Vagina (tissue), 2 donors: ENCODE measurements at places on chromosomes 16 and 17.

- DNase-seq = no peak
These were observed 57.9 kb upstream of the CLEC19A start for GRCh38 chr16:19227643-19228042.

DNA sequence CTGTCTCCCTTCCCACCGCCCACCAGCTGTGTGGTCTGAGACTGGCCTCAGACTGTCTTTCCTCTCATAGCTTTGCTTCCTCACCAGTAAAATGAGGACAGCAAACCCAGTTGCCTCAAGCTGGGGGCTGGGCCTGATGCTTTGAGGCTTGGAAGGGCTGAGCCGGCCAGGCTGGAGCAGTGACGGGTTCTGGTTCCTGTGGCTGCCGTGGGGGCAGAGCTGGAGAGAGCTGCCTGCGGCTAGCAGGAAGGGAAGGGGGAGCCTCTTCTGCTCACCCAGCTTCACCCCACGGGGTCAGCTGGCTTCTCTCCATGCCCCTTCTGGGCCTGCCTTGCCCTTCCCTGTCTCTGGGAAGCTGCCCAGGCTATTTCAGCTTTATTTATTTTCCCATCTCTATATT, 23.7 kb downstream of the LASP1 start:
- no peak for DNase-seq

GRCh38 chr16:8286348-8286747, 304.0 kb downstream of the TMEM114 start:
- DNase-seq = no peak

DNA sequence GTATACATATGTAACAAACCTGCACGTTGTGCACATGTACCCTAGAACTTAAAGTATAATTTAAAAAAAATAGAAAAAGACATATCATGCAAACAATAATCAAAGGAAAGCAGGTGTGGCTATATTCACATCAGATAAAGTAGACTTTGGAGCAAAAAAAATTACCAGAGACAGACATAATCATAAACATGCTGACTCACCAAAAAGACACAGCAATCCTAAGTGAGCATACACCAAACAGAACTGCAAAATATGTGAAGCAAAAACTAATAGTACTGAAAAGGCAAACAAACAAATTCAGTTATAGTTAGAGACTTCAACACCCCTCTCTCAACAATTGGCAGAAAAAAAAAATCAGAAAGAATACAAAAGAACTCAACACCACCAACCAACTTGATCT, 29.9 kb downstream of the SHCBP1 start:
- no peak for DNase-seq

- no peak for DNase-seq
These were observed 45.6 kb downstream of the PRMT7 start for GRCh38 chr16:68356249-68356918.

- DNase-seq = no peak
These were observed 354.1 kb downstream of the SOX9 start for GRCh38 chr17:72474719-72475477.

GRCh38 chr16:23905027-23905426, 69.2 kb downstream of the PRKCB start:
- no peak for DNase-seq

DNA sequence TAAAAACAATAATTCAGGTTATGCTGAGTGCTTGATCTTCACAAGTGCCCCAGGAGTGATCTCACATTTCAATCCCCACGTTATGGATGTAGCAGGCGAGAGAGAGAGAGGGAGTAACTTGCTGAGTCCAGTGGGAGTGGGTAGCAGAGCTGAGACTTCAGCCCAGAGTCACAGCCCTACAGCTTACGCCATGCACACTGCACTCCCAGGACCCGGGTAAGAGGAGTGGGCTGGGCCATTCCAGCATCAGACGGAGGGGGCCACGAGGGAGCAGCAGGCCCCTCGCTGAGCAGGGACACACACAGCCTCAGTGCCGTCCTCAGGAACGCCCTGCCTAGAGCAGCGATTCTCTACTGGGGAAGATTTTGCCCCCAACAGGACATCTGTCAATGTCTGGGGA, 9.8 kb upstream of the KIF19 start:
- DNase-seq = no peak

DNA sequence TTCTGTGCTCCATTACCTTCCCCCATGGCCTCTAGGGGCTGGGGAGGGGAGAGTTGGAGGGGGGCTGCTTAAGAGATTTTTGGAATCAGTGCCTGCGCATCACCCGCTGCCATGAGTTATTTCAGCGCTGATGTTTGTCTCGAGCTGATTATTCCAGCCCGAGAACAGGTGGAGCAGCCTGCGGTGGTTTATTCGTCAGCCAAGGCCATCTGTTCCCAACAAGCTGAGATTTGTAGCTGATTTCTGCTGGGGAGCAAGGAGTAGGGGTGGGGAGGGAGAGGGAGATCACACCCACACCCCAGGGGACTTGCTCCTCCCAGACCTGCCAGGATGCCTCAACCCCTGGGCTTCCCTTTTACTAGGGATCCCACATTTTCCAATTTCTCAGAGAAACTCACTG, 23.1 kb downstream of the PIPOX start:
- no peak for DNase-seq

- no peak for DNase-seq
These were observed 2.3 kb downstream of the MRC2 start for GRCh38 chr17:62629556-62630364.

DNA sequence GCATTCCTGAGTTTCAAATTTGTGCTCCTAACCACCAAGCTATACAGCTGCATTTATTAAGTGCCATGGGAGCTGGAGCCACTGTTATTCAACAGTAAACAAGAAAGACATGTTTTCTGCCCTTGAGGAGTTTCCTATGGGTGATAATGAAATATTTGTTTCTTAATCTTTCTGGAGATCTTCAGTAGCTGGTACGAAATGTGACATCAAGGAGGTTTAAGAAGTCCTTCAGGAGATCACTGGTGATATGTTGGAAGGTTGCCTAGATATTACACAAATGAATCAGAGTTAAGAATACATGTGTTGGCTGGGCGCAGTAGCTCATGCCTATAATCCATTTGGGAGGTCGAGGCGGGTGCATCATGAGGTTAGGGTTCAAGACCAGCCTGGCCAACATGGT, 14.9 kb downstream of the RHOT1 start:
- no peak for DNase-seq

DNA sequence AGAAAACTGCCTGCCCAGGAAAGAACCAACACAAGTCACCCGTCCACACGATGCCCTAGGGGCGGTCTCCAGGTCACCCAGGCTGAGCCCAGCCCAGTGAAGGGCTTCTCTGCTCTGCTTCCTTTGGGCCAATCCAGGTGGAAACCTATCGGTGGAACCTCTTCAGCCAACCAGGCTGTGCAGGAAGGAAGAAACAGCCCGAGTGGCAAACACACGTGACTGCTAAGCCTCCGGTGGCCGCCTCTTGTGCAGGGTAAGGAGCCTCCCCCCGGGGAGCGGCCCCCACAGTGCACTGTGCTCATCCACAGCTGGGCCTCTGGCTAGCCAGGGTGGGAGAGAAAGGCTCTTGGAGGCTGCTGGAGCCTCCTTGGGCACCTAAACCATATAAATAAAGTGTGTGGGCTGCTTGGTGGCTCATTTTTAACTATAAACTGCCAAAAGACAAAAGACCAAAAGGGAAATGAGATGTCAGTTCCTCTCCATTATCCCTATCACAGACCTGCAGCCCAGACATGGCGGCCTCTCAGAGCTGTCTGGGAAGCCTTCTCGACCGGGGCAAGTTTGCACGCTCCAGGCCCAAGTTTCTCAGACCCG, 2.4 kb downstream of the RTN4RL1 start:
- DNase-seq = no peak

DNA sequence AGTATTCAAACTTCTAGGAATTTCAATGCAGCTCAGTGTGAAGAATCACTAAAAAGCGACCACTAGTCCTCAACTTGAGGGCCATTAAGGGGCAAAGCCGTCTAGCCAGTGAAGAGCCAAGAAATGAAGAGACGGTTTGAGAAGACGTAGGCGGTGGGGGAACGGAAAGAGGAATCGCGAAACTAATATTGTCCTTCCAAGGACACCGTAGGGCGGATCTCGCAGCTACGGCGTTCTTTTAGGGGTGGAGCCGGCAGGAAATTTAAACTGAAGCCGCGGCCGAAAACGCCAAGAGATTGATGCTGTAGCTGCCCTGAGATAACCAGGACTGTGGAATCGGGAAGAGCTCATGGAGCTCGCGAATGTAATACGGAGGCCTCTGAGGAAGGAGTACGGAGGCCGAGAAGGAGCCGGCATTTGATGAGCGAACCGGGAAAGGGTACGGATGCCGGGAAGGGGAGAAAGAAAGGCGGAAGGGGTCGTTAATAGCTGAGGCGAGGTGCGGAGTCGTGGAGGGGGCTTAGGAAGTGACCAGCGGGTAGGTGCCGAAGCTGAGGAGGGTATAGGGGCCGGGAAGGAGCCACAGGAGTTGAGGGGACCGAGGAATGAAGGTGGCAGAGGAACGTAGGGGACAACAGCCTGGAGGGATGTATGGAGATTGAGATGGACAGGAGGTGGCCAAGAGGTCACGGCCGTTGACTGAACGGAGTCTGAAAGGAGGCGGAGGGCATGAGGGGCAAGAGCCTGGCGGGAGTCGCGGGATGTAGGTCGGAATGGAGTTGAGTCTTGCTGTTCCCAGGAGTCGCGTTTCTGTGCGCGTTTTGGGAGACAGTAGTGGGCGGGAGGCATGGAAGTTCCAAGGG, at the start of gene DBF4B:
TSS of gene DBF4B (plus strand) at position 265 of the 863 bp plus-strand sequence. CDS start at position 421, 156 bp downstream.
- no peak for DNase-seq

DNA sequence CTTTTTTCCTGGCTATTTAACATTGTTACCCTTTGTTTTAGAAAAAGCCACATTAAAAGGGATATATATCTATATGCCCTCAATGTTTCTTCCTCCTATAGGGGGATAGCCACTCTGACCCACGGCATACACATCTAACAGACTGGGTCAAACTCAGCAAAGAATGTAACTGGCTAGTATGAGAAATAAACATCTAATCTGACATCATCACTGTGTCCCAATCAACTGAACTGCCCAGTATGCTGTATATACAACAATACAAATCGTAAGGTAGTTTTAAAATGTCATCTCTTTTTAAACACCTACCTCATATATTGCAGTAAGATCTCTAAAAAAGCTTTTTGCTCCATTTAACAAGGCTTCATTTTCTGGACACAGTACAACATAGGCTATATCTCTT, 39.9 kb upstream of the INTS2 start:
- no peak for DNase-seq

DNA sequence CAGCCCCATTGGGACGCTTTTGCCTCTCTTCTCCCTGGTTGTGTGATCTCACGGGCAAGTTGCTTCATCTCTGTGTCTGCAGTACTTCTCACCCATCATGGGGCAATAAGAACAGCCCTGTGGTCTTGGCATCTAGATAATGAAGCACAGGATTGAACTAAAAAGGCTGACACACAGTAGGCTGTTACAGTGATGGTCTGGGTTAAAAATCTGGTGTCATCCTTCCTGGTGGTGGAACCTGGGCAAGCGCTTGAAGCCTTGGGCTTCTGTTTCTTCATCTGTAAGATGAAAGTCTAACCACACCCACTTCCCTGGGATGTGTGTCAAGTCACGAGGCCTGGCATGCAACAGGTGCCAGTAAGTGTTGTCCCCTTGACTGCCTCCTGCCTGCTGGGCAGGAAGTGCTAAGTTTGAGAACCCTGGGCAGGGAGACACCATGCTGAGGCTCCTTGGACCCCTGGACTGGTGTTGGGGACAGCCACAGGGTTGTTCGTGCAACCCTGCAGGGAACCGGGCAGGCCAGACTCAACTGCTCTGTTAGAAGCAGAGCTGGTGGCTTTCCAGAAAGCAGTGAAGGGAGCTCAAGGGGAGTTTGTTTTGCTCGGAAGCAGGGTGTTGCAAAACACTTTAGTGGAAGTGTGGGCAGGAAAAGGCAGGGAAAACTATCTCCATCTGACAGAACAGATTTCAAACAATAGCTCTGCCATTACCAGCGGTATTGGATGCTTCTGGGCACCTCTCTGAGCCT, 5.9 kb upstream of the MAP2K3 start:
- DNase-seq = no peak

DNA sequence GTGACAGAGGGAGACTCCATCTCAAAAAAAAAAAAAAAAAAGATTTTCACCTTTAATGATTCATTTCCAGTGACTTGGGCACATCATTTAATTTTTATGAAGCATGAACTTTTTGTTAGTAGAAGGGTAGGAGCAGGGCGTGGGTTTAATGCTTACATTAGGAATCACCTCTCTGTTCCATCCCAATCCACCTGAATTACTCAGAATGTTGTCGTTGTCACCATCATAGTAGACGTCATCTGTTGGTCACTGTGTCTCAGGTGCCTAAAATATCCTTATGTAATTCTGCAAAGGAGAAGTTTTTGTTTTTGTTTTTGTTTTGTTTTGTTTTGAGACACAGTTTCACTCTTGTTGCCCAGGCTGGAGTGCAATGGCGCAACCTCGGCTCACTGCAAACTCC, 38.3 kb upstream of the TEKT3 start:
- DNase-seq = no peak

- DNase-seq = no peak
These were observed 741 bp upstream of the TLCD3A start for GRCh38 chr17:731644-732066.

DNA sequence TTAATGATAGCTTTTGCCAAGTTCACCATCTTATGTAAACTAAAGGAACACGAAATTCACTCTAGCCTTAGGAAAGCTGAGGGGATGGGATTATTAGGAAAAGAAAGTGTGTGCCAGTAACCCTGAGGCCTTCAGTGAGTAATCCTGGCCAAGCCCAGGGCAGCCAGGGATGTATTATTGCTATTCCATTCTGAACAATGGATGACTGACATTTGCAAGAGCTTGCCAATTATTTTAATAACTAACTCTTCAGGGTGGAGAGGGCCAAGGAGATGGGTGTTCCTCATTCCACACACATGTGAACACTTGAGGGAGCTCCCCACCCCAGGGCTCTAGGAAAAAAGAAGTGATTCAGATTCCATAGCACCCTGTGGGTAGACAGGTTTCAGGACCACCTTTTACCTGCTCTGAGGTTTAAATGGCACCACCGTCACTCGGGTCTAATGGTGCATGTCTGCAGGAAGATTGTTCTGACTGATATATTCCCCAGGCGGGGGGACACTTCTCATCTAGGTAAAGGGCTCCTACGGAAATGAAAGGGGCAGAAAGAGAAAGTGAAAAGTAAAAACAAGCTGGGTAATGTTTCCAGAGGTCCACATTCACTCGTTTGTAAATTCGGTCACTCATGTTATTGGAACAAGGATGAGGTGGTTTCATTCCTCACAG, 41.5 kb downstream of the TK2 start:
- DNase-seq = no peak
